Esophagus squamous epithelium (tissue), 5 donors: ENCODE measurements at places on chromosomes 16 and 17.

GRCh38 chr17:68184816-68185436 is 62.9 kb upstream of the AMZ2 start:
- DNase-seq = no peak

DNA sequence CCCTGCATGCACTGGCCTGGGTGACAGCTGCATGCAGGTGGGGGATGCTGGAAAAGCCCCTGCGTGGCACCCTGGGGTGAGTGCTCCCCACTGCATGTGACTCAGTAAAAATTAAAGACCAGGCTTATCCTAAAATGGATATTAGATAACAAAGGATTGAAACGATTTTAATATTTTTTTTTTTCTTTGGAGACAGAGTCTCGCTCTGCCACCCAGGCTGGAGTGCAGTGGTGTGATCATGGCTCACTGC is 334.9 kb downstream of the C16orf95 start:
- DNase-seq = no peak

DNA sequence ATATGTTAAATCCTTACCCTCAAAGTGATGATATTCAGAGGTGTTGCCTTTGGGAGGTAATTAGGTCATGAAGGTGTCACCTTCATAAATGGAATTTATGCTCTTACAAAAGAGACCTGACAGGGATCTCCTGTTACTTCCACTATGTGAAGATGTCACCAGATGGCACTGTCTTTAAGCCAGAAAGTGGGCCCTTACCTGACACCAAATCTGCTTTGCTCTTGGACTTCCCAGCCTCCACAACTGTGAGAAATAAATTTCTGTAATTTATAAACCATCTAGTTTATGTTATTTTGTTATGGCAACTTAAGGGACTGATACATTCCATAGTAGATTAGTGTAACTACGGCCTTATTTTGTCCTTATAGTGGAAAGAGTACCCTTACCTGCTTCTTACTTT is 358.3 kb upstream of the SALL1 start:
- DNase-seq = no peak

DNA sequence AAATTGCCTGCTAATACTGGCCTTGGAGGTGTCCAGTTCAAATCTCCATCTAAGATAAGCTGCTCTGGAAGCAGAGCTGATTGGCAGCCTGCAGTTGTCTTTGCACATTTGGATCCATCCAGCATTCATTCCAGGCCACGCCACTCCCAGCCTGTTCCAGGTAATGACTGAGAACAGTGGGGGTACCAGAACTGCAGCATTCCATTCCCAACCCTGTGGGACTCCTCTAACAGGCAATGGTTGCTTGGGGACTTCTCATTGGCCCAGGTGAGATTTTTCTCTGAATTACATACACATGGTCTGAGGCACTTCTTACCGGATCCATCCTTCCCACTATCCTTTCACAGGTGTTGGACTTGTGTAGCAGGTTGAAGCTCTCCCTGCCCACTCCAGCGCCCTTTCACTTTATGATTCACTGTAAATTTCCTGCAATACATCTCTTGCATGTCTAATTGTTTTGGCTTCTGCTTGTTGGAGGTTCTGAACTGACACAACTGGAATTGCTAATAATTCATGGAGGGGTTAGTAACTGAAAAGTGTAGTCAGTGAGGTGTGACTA is 206.1 kb upstream of the ZFHX3 start:
- DNase-seq = no peak

- no peak for DNase-seq
These were observed 27.2 kb upstream of the C16orf95 start for GRCh38 chr16:87344165-87344930.

GRCh38 chr16:61547626-61548025 is 488.6 kb downstream of the CDH8 start:
- DNase-seq = no peak

- no peak for DNase-seq
These were observed 198.6 kb downstream of the AATF start for GRCh38 chr17:37147301-37147812.

GRCh38 chr17:81313776-81314397 is 18.8 kb upstream of the SLC38A10 start:
- DNase-seq = no peak

DNA sequence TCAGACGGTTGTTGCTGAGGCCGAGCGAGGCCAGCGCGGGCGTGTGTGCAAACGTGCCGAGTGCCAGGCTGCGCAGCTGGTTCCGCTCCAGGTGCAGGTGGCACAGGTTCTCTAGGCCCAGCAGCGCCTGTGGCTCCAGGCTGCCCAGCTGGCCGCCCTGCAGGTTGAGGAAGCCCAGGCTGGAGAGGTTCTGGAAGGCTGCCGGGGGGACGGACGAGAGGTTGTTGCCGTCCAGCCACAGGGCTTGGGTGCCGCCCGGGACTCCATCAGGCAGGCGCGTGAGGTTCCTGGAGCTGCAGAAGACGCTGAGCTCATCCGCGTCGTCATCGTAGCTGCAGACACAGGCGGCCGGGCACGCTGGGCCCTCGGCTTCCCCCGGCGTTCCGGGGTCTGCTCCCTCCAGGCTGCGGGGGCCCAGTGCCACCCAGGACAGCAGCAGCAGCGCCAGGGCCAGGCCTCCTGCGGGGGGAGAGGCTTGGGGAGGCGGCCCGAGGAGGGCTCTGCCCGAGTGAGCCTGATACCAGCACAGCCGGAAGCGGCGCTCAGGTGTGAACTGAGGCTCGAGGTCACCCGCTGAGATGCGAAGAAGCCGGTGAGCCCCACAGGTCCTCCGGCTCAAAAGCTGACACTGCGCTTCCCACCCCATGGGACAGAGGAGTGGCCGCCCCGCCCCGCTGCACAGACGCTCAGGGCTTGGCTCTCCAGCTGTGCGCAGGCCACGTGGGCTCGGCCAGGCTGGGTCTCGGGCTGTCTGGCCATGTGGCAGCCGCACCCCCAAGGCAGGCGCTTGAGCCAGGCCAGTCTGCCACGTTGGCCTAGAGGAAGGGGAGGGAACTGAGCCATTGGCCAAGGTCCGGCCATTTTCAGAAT is 1.3 kb downstream of the IGFALS start:
- no peak for DNase-seq

DNA sequence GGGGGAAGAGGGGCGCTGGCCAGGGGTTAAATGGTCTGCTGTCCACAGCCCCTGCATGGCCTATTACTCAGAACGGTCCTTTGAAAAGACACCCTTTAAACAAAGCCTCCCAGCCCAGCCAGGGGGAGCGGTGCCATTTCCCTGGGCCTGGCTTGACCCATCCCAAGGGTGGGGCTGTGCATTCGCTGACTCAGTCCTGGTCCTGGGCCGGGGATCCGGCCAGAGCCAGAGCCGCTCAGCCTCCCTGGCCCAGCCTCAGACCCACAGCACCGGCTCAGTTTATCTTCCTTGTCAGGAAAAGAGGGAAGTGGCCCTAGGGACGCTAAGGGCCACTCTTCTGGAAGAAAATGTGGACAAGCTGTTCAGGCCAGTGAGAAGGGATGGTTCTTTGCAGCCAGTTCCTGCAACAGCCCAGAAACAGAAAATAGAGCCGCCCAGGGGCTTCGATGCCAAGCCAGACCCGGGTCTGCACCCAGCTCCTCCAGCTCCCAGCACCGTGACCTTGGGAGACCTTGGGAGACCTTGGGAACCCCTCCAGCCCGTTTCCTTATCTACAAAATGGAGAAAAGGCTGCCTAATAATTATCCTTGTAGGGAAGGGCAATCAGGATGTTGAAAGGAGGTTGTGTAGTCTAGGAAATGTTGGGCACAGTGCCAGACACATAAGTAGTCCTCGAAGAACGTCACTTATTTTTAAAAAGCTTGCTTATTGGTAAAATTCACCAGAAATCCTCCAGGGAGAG is 82.5 kb downstream of the ZDHHC7 start:
- DNase-seq = no peak

- DNase-seq = no peak
These were observed 11.4 kb upstream of the DUS1L start for GRCh38 chr17:82076785-82077591.

DNA sequence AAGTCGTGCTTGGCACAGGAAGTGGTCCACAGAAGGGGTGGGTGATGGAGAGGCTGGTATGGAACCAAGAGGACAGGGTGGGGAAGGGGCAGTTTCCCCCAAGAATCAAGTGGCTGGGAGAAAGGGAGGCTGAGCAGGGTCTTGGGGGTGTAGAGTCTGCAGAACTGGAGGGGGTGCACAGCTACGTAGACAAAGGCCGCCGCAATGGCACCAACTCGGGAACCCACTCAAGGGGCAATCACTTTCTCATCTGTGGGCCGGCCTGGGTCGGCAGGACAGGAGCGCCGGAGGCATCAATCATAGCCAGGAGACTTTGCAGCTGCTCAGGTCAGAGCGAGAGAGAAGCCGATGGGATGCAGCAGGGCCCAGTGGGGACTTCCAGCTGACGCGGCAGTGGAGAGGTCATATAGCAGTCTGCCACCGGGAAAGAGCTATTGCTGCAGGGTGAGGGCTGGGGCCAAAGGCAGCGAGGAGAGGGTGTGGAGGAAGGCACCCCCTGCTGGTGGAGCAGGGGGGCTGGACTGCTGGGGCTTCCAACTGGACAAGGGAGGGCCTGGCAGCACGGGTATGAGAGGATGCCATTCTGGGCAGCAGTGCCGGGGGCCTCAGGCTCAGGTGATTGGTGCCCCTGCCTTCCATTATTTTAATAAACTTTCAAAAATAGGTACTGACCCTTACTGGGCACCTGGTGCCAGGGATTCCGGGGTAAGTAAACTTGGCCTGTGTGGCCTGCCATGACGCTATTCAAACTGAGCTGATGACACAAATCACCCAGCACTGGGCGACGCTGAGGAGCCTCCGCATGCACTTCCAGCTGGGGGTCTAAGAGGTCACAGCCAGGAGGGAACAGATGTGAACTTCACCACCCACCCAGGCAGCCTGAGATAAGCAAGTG is 52.5 kb upstream of the MTSS2 start:
- no peak for DNase-seq

DNA sequence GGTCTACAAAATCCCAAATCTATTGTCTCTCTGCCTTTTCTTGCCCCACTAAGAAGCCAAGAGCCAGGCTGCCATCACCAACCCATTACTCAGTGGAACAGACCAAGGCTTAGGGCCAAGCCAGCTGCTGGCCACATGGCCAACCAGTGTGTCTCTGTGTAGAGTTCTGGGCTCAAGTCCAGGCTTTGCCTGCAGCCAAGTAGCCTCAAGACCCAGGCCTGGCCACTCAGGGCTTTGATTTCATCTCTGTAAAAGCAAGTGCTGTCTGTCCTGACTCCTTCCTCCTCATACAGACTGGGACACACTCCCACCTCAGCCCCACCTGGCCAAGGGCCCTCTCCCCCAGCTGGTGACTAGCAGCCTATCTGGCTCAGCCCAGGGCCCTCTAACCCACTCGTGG is 14.6 kb downstream of the SREBF1 start:
- DNase-seq = no peak

DNA sequence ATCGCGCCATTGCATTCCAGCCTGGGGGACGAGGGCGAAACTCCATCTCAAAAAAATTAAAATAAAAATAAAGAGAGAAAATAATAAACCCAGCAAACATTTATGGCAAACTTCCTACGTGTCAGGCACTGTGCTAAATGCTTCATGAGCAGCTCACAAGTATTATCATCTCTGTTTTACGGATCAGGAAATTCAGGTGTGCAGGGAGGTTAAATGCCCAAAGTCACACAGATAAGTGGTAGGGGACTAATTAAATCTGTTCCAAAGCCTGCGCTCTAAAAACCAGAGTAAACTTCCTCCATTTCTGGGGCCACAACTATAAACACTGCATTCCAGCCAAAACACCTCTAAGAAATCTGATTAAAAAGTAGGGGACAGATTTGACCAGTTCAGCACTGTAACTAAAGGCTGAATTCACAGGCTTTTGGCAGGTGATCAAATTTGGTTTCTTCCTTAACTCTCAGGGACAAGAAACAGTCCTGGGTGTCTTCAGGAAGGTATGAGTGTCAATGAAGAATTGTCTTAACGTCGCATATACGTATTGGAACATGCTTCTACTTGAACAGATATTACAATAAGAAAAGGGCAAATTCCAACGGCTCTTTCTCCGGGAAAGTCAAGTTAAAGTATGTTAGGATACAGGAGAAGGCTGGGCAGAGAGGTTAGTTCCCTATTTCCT is 996 bp downstream of the STRADA start:
- no peak for DNase-seq

DNA sequence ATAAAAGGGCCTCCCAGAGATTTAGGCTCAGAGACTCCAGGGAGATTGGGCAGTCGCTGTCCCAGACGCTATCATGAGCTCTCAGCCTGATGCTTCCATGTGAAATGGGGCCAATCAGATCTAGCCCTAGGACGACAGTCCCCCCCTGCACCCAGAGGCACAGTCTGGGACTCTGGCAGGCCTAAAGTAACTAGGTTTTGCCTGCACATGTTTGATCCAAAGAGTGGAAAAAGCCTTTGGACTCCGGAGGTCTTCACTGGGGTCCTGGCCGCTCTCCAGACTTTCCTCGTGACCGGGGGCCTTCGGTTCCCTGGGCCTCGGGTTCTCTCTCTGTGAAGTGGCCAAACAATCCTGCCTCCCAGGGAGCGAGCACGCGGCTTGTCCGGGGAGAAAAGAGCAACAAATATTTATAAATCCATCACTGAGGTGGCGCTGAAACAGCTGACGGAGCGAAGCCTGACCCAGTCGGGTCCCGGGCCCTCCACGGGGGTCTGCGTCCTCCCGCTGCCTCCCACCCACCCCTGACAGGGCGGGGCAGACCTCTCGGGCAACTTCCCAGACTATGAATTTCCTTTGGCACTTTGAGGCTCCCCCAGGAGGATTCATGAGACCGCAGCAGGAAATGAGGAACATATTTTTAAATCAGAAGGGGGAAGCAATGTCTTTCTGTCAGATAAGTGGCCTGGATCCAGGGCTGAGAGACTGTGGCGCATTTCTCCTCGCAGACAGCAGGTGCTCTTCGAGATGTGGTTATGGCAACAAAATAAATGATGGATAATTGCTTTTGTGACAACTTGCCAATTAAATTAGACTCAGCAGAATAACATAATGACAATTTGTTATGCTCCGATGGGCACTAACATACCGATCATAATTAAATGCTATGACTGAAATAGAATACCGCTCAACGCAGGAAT is 38.9 kb downstream of the MRPS23 start:
- no peak for DNase-seq

- DNase-seq = no peak
These were observed 25.0 kb downstream of the MRC2 start for GRCh38 chr17:62652251-62653001.

GRCh38 chr16:27407133-27407532 is 5.2 kb downstream of the IL21R start:
- no peak for DNase-seq

DNA sequence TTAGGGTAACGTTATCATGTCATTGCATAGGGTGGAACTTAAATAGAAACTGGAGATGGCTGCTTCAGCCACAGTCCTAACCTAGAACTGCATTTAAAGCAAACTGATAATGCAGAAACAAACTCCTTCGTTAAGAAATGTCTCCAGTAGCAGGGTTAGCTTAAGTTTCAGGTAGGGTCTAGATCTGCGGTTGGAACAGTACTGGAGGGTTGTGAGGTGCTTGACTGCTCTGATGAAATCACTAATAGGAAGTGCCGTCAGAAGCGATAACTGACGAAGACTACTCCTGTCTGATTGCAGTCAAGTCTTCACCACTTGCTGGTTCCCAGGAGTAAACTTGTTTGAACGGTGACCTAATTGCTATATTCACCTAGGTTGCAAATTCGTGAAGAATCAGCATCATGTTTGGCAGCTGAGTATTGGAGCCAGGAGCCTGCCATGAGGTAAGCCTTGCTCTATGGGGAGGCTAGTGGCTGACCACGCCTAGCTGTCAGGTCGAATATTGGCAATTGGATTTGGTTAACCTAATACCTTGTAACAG is 24.5 kb downstream of the TRPV2 start:
- no peak for DNase-seq
